ENCODE measurements at places on chromosomes 12 and 14.
A peak's percentile ranks its signal among the peaks of the same experiment; 100 is the strongest.

DNA sequence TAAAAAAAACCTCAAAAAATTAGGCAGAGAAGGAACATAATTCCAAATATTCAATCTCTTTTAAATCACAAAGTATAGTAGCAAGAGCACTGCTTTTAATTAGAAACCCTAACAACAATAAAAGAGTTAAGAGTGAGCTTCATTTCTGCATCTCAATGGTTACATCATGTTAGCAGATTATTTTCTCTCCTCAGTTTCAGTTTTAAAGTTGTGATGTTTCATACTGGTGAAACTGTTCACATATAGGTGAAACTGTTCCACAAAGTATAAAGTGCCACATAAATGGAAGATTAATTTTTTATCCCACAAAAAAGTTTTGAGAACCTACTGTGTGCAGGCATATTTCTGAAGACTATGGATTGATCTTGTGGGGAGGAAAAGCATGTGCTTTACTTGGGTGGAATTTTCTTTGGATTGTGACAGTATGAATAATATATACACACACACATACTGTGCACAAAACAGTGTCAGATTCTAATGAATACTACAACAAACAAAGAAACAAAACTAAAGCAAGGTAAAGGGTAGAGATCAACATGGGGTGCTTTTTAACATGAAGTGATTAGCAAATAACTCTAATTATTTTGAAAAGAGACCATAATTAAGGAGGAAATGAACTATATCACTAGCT is 17.1 kb downstream of the LUM start:
- DNase-seq: no peak

- DNase-seq: no peak
These were observed 30.2 kb upstream of the CPM start for GRCh38 chr12:68962877-68963855.

DNA sequence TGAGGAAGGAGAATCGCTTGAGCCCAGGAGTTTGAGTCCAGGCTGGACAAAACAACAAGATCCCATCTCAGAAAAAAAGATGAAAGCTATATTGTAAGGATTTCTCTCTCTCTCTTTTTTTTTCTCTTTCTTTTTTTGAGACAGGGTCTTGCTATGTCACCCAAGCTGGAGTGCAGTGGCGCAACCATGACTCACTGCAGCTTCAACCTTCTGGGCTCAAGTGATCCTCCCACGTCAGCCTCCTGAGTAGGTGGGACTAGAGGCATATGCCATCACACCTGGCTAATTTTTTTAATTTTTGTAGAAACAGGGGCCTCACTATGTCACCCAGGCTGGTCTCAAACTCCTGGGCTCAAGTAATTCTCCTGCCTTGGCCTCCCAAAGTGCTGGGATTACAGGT is 5.8 kb upstream of the MRPL42 start:
- DNase-seq: no peak

DNA sequence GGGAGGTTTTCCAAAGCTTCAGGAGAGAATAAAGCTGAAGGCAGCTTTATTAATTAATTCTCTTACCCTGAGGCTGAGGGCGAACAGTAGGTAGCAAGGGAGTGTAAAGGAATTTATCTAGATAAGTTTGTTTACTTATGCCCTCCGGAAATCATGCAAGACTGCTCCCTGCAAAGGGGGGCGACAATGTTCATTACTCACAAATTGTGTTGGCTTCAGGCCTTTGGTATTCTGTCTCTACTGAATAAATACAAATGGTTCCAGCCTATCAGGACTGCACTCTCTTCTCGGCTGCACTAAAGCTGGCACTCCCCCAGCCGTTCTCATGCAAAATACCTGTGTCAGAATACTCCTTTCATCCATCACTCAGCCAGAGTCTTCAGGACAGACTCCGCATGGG is 120.8 kb downstream of the PPHLN1 start:
- DNase-seq: peak; percentile 39

- no peak for DNase-seq
These were observed 101.1 kb upstream of the DCD start for GRCh38 chr12:54749191-54749818.
